ENCODE measurements at places on chromosomes 2 and 18. TPM values are rescaled to one million over a fixed set of nuclear protein-coding genes. Genes with fewer than 3 reads are reported as not detected.

IL36G gene
- not detected for total RNA-seq

STAMBP gene
- 29.1 TPM for total RNA-seq

MAP3K19 gene
- not detected for total RNA-seq

MSTN gene
- 0.13 TPM for total RNA-seq

TMEM87B gene
- 29.4 TPM for total RNA-seq

METTL5 gene
- total RNA-seq: 29.7 TPM

REG1B gene
- total RNA-seq: not detected

FAM124B gene
- total RNA-seq: 0.33 TPM

PLEKHH2 gene
- total RNA-seq: 8.9 TPM

CAPN13 gene
- total RNA-seq: not detected

KCNK3 gene
- total RNA-seq: 0.89 TPM

SCN3A gene
- total RNA-seq: 0.40 TPM

CDH2 gene
- total RNA-seq: 368 TPM

SPAG16 gene
- total RNA-seq: 27.8 TPM

BOK gene
- total RNA-seq: 13.4 TPM

GKN1 gene
- not detected for total RNA-seq

ANKRD44 gene
- total RNA-seq: 20.5 TPM

ABHD1 gene
- total RNA-seq: 0.20 TPM

EGR4 gene
- total RNA-seq: not detected

ALLC gene
- not detected for total RNA-seq

GALR1 gene
- not detected for total RNA-seq

C2orf81 gene
- 3.5 TPM for total RNA-seq

STARD6 gene
- not detected for total RNA-seq

GPR75 gene
- total RNA-seq: 1.5 TPM

AMER3 gene
- total RNA-seq: not detected

VWC2L gene
- not detected for total RNA-seq

CD207 gene
- not detected for total RNA-seq

ANO7 gene
- 1.0 TPM for total RNA-seq

D2HGDH gene
- total RNA-seq: 19.2 TPM

KIAA2012 gene
- total RNA-seq: not detected

TIA1 gene
- 105 TPM for total RNA-seq

All from smooth muscle cell of the pulmonary artery (primary cell).